ENCODE measurements at places on chromosomes 13 and 19.

GRCh38 chr13:69291292-69291906, 816.2 kb upstream of the ATXN8OS start:
- DNase-seq = no peak

GRCh38 chr13:109840201-109840892, 54.0 kb upstream of the IRS2 start:
- DNase-seq = peak; percentile 60

- peak; percentile 68 for DNase-seq
Observed at GRCh38 chr13:105997581-105998550, 537.6 kb downstream of the EFNB2 start.

DNA sequence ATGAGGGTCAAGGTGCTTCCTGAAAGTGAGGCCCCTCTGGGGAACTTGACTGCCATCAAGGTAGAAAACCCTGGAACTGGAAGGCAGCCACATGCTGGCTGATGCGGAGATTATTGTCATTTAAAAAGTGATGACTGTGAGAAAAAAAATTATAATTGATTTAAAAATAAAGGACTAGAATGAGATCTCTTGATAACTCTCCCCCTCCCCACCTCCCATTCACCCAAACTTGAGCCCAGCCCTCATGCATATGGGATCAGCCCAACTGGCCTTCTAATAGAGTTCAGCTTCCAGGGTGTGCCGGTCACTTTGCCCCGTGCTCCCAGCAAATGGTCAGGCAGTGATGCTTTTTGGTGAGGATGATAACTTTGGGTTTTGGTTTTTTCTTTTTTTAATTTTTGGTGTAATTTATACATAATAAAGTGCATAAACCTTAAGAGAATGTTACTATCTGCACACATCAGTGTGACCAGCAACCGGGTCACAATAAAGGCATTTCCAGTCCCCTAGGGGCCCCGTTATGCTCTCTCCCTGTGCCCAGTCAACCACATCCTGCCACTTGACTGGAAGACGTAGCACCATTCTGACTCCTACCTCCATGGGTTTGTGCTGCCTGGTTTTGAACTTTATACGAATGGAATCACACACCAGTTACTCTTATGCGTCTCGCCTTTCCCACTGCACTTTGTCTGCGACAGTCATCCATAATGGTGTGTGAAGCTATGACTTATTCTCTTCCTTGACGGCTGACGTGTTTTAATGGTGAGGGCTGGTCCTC, 187.9 kb downstream of the USP12 start:
- DNase-seq = no peak

- DNase-seq = peak; percentile 45
Observed at GRCh38 chr19:54434873-54435214, 14.2 kb upstream of the LENG8 start.

GRCh38 chr19:49727217-49728030, 35.7 kb downstream of the TSKS start:
- DNase-seq = no peak

GRCh38 chr13:67228916-67229315, 1.2 kb downstream of the PCDH9 start:
- no peak for DNase-seq

DNA sequence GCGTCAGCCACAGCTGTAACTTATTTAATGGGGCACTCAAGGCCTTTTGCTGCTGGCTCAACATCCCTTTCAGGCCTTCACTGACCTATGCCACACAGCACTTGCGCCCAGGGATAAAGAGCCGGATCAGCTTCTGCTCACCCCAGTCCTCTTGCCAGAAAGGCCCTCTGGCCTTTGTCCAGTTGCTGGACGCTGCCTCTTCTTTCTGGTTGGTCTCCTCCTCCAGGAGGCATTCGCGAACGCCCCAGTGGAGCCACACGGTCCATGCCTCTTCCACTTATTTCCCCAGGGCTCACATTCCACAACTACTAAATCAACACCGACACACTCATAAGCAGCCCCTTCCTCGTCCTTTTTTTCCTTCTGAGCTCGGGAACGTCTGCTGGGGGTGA, 3.7 kb upstream of the ZNF329 start:
- no peak for DNase-seq

- DNase-seq = no peak
Observed at GRCh38 chr19:8083141-8083540, 30.6 kb downstream of the CCL25 start.

- DNase-seq = no peak
Observed at GRCh38 chr13:100589178-100589725, 663 bp upstream of the GGACT start.

GRCh38 chr13:24362435-24362952, 53.1 kb downstream of the C1QTNF9 start:
- no peak for DNase-seq

- DNase-seq = peak; percentile 85
Observed at GRCh38 chr19:47391510-47392223, 27.7 kb downstream of the MEIS3 start.

GRCh38 chr19:18339723-18340122, 675 bp upstream of the PGPEP1 start:
- no peak for DNase-seq

DNA sequence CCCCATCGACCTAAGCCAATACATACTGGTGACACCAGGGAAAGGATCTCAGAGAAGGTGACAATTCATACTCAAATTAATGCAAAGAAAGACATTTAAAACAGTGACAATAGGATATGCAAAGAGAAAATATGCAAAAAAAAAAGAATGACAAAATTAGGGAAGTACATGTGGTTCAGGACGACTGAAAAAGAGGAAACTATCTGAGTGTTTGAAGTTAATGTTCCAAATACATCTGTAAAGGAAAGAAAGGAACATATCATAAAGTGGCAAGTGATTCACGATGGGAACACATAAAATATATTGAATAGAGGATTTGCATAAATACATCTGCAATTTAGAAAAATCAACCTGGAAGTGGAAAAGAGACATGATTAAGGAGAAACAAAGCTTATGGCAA, 441.4 kb downstream of the SLITRK5 start:
- no peak for DNase-seq

DNA sequence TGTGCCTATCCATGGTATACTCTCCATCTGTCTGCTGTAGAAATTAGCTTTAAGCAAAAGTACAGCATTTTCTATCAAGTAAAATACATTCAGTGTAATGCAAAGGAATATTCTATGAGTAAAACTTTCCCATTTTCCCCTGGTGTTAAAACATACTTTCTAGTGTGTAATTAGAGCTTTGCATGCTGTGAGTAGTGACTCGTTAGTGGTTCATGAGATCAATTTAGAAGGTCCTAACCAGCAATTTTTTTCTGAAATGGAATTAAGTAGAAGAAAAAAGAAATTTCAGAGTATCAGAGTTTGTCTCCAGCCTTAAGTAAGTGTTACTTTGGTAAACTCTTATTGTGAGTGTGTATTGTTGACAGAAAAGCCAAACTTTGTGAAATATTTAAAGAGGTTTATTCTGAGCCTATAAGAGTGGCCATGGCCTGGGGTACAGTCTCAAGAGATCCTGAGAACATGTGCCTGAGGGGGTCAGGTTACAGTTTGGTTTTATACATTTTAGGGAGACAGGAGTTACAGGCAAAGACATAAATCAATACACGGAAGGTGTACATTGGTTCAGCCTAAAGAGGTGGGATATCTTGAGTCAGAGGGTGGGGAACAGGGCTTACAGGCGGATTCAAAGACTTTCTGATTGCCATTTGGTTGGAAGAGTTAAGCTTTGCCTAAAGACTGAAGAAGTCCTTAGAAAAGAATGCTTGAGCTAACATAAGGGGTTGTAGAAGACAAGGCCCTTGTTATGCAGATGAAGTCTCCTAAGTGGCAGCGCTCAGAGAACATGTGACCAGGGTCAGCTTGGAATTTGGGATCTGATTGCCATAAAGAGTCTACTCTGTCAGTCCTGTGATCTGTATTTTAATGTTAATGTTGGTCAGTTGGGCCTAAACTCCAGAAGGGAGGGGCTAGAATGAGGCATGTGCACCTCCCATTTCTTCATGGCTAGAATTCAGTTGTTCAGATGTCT, 25.5 kb downstream of the FAM187B start:
- DNase-seq = no peak

- DNase-seq = no peak
Observed at GRCh38 chr13:28533125-28533436, 38.2 kb upstream of the FLT1 start.

DNA sequence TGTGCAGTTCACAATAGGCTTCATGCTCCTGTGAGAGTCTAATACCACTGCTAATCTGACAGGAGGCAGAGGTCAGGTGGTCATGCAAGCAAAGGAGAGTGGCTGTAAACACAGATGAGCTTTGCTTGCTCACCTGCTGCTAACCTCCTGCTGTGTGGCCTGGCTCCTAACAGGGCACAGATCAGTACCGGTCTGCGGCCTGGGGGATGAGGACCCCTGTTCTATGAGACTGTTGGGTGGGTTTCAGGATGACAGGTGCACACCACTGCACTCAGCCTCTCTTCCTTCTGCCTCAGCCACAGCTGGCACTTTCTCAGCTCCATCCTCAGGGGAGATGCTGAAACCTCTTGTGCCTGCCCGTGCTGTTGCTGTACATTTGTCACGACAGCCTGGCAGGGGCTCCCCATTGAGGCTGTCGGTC, 9.7 kb downstream of the CLEC4G start:
- no peak for DNase-seq

DNA sequence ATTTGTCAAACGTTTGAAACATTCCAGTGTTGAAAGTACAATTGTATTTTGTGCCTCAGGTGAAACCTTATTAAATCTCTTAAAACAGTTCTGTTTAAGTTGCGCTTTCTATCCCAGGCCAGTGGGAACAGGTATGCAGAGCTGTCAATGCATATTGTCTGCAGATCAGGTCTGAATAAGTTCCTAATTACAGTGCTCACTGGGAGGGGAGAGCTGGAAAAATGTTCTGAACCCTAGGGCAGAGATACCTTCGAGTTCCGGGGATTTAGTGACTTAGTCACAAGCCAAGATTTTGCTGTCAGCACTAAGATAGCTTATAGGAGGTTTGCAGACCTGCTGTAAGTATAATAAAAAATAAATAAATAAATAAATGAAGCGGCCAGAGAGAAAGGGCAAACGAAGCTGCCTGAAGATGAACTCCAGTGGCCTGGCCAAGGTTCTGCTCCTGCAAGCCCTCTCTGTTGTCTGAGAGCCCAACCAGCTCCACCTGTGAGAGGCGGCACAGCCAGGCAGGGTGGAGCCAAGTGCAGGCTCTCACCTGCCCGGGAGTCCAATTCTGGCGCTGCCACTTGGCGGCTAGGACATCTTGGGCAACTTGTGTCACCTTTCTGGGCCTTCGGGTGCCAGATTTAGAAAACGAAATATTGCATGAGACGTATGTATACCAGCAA, 97.9 kb upstream of the SLC7A1 start:
- no peak for DNase-seq

- DNase-seq = no peak
Observed at GRCh38 chr13:42388326-42388725, 116.4 kb downstream of the AKAP11 start.

DNA sequence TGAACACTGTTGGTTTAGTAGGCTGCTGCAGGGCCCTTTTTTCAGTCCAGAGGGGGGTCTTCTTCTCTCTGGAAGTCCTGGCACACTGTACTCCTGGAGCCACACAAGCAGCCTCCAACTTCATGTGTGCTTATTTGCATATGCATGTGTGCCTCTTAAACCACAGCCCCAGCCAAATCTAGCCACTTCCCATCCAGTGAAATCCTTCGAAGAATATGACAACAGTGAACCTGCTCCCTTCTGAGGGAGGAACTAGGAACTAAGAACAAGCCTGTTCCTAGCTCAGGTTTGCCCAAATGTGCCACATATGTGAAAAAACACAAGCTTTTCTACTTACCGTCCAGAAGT, 348.5 kb downstream of the FOXO1 start:
- DNase-seq = no peak

DNA sequence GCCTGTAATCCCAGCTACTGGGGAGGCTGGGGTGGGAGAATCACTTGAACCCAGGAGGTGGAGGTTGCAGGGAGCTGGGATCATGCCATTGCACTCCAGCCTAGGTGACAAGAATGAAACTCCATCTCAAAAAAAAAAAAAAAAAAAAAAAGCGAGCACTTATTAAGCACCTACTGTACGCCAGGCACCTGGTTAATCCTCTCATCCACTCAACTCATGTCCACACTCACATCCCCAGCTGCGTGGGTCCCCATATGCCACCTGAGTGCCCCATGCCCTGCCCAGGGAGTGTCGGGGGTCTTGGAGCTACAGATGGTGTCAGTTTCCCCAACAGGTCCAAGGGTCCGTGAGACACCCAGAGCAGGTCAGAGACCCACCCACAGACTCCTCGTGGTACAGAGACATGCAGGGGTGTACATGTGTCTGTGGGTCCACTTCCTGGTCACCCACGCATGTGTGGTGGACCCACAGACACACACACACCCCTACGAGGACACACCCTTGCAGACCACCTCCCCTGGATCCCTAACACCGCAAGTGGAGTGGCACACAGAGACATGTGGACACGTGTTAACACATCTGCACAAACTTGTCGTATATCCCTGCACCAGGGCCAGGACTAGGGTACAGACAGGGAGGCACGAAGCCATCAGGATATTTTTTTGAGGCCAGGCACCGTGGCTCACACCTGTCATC, 3.5 kb downstream of the INSL3 start:
- DNase-seq = no peak

DNA sequence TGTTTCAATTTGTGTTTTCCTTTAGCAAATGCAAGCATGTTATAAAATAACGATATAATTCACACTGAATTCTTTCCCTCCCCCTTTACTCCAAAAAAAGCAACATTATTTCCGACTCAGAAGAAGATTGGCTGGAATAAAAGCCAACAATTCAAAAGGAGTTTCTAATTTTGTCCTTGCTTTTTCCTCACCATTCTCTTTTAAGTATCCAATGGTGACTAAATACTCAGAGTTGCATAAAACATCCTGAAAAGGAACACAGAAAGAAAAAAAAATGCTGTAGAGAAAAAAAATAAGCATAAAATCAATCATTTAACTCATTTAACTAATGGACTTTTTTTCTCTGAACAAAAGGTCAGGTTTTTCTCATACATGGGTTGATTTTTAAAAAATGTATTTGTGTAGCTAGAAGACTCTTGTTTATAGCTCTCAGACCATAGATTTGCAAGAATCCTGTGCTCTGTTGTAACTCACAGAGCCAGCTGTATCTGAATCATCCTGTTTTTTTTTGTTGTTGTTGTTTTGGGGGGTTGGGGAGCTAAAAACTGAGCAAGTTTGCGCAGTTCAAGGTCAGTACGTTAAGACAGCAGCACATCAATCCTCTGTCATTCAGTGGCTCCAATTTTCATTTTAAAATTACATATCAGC, 108.1 kb downstream of the PCDH17 start:
- DNase-seq = no peak

DNA sequence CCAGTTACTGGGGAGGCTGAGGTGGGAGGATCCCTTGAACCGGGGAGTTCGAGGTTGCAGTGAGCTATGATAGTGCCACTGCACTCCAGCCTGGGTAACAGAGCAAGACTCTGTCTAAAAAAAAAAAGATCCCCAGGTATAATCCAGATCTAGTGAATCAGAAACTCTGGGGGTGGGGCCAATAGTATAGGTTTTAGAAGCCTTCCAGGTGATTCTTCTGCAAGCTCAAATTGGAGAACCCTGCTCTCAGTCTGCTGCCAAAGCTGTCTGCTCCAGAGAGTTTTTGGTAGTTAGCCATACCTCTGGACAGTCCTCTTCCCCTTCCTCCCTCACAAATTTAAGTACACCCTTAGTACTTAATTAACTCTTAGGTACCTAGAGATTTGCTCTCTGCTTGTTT, 28.0 kb downstream of the SERP2 start:
- DNase-seq = no peak

Data from ecto neural progenitor cell (in vitro differentiated cells).